Uterus (tissue), 4 donors: ENCODE measurements at places on chromosomes 1 and 21.

- DNase-seq = no peak
Measured at GRCh38 chr1:215287362-215287761, 204.8 kb downstream of the KCNK2 start.

GRCh38 chr1:207893737-207894582 is 17.0 kb downstream of the CD34 start:
- no peak for DNase-seq

GRCh38 chr1:212401838-212402582 is 12.7 kb downstream of the PACC1 start:
- no peak for DNase-seq

GRCh38 chr1:27538793-27539192 is 48.8 kb upstream of the WASF2 start:
- no peak for DNase-seq

DNA sequence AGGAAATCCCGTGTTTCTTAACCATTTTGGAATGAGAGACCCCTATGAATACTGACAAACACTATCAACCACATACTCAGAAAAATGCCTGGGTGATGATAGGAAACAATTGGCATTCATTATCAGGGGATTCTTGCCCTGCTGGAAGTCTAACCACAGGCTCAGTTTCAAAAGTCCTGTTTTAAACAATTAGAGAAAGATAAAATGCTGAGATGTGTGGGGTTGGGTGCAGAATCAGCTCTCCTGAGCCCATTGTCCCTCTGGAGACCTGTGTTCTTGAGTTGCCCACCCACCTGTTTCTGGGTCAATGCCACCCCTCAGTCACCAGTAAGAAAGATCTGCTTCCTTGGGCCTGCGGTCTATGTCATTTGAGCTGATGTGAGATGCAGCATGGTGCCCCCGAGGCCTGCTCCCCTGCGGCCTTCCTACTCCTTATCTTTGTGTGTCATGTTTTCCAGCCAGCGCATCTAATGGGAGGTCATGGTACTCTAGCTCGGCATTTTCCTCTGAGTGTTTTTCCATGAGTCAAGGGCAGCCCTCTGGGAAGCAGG is 130.3 kb upstream of the PLXNA2 start:
- no peak for DNase-seq

DNA sequence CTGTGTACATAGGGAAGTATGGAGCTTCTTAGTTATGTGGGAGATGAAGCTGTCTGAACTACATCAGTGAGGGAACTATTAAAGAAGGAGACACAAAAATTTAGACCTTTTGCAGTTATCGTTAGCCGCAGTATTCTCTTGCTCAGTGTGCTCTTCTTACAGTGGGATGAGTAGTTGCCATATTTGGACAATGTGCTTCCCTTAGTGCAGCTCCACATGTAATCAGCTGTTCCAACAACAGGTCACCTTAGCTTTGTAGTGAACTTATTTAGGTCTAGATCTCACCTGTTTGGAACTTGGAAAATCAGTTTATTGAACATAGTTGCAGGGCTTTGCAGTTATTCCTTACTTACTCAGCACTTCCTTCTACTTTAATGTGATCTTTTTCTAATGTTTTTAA is 18.1 kb downstream of the GPR52 start:
- no peak for DNase-seq
